G401 (cell line): ENCODE measurements at places on chromosomes 16 and 17. TPM values are rescaled to one million over a fixed set of nuclear protein-coding genes. Genes with fewer than 3 reads are reported as not detected.

KRT39 gene
- total RNA-seq, result not detected in 2 replicates

CTRB2 gene
- not detected in 2 replicates for total RNA-seq

AXIN2 gene
- 6.3 and 8.6 TPM in 2 replicates for total RNA-seq

KRTAP1-5 gene
- total RNA-seq, result not detected in 2 replicates

OMG gene
- 8.2 TPM in 1 of 2 replicates, not detected in the other for total RNA-seq

NUFIP2 gene
- total RNA-seq, result 22.3 and 30.8 TPM in 2 replicates

SMTNL2 gene
- total RNA-seq, result not detected in 2 replicates

TLCD1 gene
- total RNA-seq, result 9.2 and 12.1 TPM in 2 replicates

SEPTIN1 gene
- total RNA-seq, result 0.10 and 0.86 TPM in 2 replicates

GRAPL gene
- total RNA-seq, result not detected in 2 replicates

GSDMA gene
- total RNA-seq, result not detected in 2 replicates

EFNB3 gene
- 13.1 and 16.8 TPM in 2 replicates for total RNA-seq

JUP gene
- total RNA-seq, result 44.9 and 57.8 TPM in 2 replicates

PYDC1 gene
- total RNA-seq, result not detected in 2 replicates

KCNG4 gene
- total RNA-seq, result not detected in 2 replicates

SEC14L5 gene
- total RNA-seq, result 0.10 and 0.86 TPM in 2 replicates

PRSS27 gene
- 1.2 and 1.4 TPM in 2 replicates for total RNA-seq

KRTAP16-1 gene
- not detected in 2 replicates for total RNA-seq

KRTAP9-4 gene
- not detected in 2 replicates for total RNA-seq

CCL13 gene
- not detected in 2 replicates for total RNA-seq

CLDN7 gene
- 0.17 and 3.5 TPM in 2 replicates for total RNA-seq

CCL3 gene
- not detected in 2 replicates for total RNA-seq

CCL14 gene
- total RNA-seq, result not detected in 2 replicates

GRAP gene
- total RNA-seq, result 1.3 and 5.2 TPM in 2 replicates

PSKH1 gene
- 34.4 and 40.8 TPM in 2 replicates for total RNA-seq

TMEM94 gene
- 50.3 and 53.2 TPM in 2 replicates for total RNA-seq

FNDC8 gene
- not detected in 2 replicates for total RNA-seq

KRTAP2-3 gene
- not detected in 2 replicates for total RNA-seq

KRT9 gene
- total RNA-seq, result not detected in 2 replicates

HASPIN gene
- total RNA-seq, result 11.7 and 20.9 TPM in 2 replicates

MYCBPAP gene
- total RNA-seq, result 0.58 and 1.7 TPM in 2 replicates

PDIA2 gene
- not detected in 2 replicates for total RNA-seq

DNASE1L2 gene
- total RNA-seq, result 0.20 and 0.62 TPM in 2 replicates

KRTAP3-2 gene
- total RNA-seq, result not detected in 2 replicates

GRIN2A gene
- not detected in 2 replicates for total RNA-seq

AANAT gene
- total RNA-seq, result not detected in 2 replicates

TPSAB1 gene
- total RNA-seq, result not detected in 2 replicates

KIF19 gene
- not detected in 2 replicates for total RNA-seq

CD300A gene
- not detected in 2 replicates for total RNA-seq

PRSS36 gene
- total RNA-seq, result 0.06 TPM in 1 of 2 replicates, not detected in the other

UTS2R gene
- 1.5 TPM in 1 of 2 replicates, not detected in the other for total RNA-seq

FN3KRP gene
- 44.4 and 44.8 TPM in 2 replicates for total RNA-seq

SOX9 gene
- not detected in 2 replicates for total RNA-seq

ALOXE3 gene
- 0.85 TPM in 1 of 2 replicates, not detected in the other for total RNA-seq

CA7 gene
- total RNA-seq, result not detected in 2 replicates

NHERF2 gene
- total RNA-seq, result 20.5 and 28.9 TPM in 2 replicates

CCL8 gene
- not detected in 2 replicates for total RNA-seq

MT4 gene
- not detected in 2 replicates for total RNA-seq
